ENCODE measurements at places on chromosomes 12 and 14.

DNA sequence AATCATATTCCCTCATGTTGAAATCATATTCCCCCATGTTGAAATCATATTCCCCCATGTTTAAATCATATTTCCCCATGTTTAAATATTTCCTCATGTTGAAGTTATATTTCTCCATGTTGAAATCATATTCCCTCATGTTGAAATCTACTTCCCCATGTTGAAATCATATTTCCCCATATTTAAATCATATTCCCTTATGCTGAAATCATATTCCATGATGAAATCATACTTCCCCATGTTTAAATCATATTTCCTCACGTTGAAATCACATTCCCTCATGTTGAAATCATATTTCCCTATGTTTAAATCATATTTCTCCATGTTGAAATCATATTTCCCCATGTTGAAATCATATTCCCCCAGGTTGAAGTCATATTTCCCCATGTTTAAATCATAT lies 34.6 kb upstream of the ADGRD1 start:
- DNase-seq = no peak

- DNase-seq = no peak
Measured at GRCh38 chr12:90024262-90024661, 315.6 kb upstream of the ATP2B1 start.

DNA sequence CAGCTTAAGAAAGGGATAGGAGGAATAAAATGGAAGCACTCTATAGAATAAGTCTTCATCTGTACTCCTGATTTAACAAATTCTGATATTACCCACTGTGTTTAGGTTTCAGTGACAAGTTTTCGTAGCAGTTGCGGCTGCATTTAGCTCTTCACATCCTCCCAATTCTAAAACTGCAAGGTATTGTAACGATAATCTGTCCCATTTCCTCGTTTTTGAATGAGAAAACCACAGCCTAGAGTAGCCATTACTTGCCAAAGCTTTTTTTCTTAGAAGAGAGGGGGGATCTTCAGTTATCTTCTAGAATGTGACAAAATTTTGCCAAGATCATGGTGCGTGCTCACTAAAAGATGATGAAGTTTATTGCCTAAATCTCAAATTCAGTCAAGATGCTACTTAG lies 155.8 kb downstream of the PDE3A start:
- no peak for DNase-seq

DNA sequence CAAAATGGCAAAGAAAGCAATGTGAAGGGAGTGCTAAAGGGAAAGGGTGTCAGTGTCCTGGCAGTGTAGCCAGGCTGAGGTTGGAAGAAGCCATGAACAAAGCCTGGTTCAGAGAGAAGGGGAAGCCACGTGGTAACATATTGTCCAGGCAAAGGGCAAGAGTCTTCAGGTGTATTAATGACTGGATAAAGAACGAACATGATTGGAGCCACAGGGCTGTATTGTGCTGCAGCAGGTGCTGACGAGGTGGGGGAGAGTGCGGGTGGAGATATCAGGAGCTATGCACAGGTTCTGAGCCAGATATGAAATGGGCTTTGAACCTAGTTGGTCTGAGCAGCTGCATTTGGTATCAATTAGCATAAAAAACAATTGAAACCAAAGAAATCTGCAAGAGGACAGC lies 18.6 kb upstream of the EMP1 start:
- no peak for DNase-seq

GRCh38 chr14:103302966-103303365 lies 31.1 kb upstream of the EIF5 start:
- DNase-seq = no peak

DNA sequence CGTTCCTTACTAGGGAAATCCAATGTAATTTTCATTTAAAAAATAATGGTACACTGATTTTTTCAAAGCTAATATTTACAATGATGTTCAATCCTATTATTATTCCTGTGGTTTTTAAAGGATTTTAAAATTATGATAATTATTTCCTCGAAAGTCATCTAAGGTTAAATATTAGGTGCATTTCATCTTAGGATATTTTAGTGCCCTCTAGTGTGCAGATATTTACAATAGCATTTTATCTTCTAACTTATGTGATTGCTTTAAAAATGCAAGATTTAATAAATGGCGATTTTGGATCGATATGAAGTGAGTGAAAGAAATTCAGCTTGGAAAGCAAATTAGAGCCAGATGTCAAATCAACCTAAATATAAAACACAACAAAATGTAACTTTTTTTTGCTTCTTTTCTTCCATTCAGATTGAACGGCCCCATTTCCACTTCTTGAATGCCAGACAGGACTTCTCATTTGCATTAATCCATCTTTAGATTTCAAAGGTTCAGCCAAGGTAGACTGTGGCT lies 293.5 kb downstream of the SLC6A15 start:
- DNase-seq = no peak

- DNase-seq = no peak
Measured at GRCh38 chr14:24785698-24786097, 151.7 kb upstream of the GZMB start.

DNA sequence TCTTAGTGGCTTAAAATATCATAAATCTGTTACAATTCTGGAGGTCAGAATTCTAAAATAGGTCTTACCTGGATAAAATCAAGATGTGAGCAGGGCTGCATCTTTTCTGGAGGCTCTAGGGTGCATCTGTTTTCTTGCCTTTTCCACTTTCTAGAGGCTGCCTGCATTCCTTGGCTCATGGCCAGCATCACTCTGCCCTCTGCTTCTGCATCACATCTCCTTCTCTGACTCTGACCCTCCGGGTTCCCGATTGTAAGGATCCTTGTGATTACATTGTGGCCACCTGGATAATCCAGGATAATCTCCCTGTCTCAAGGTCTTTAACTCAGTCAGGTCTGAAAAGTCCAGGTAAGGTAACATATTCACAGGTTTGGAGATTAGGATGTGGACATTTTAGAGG lies 11.0 kb upstream of the BMP4 start:
- DNase-seq = no peak

- no peak for DNase-seq
Measured at GRCh38 chr14:64792231-64792630, 87.5 kb downstream of the SPTB start.

DNA sequence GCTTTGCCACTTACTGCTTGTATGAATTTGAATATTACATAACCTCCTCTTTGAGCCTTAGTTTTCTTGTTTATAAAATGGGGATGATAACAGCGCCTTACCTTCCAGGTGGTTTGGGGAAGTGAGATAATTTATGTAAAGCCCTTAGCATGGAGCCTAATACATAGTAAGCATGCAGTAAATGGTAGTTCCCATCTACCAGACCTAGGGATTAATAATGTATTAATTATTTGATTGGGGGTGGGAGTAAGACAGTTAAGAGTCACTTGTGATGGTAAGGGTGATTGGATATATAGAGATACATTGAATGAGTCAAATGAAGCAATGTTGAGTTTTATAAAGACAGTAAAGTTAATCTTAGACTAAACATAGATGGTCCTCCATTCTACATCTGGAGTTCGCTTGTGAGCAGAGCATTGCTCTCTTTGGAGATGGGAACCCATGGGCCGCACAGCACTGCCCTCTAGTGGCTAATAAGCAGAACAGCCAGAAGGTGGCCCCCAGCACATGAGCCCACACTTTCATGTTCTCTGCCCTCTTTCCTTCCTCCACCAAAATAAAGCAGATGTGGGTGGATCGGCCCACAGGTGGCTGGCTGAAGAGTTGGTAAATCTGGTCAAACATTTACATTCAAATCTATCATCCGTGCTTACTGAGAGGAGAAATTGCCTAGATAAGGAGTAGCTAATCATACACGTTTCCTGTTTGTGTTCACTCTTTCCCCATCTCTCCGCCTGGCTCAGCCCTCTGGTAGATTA lies 26.5 kb upstream of the TAMALIN start:
- DNase-seq = peak; percentile 80

DNA sequence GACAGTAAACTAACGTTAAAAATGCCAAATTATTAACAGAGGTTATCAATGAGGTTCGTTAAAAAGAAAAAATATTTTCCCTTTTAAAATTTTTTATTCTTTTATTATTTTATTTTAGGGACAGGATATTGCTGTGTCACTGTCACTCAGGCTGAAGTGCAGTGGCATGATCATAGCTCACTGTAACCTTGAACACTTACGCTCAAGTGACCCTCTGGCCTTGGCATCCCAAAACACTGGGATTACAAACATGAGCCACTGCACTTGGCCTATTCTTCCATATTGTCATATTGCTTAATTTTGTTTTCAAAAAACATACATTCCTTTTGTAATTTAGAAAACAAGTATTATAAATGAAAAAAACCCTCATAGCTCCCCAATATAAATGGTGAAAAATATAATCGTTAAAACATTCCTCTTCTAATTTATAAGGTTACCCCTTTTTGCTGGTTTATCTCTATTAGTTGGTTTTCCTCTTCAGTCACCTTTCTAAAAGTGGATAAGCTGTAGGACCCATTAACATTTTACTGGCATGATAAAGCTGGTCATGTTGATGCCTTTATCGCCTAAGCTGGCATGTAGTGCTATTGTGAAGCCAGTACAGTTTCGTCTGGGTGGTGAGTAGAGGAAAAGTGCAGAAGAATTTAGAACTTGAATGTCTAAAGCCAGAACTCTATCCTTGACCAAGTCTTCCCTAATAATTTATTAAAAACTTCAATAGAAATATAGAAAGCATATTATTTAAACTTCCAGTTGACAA lies 27.6 kb downstream of the PDE3A start:
- no peak for DNase-seq

- DNase-seq = no peak
Measured at GRCh38 chr14:39229222-39229543, 4.5 kb upstream of the MIA2 start.

- no peak for DNase-seq
Measured at GRCh38 chr14:74980398-74980730, 22.4 kb upstream of the EIF2B2 start.

GRCh38 chr12:53222170-53222721 lies 9.8 kb downstream of the RARG start:
- DNase-seq = no peak

- no peak for DNase-seq
Measured at GRCh38 chr12:31586728-31587127, 4.2 kb downstream of the DENND5B start.

GRCh38 chr12:128170181-128170580 lies 96.8 kb upstream of the TMEM132C start:
- no peak for DNase-seq

DNA sequence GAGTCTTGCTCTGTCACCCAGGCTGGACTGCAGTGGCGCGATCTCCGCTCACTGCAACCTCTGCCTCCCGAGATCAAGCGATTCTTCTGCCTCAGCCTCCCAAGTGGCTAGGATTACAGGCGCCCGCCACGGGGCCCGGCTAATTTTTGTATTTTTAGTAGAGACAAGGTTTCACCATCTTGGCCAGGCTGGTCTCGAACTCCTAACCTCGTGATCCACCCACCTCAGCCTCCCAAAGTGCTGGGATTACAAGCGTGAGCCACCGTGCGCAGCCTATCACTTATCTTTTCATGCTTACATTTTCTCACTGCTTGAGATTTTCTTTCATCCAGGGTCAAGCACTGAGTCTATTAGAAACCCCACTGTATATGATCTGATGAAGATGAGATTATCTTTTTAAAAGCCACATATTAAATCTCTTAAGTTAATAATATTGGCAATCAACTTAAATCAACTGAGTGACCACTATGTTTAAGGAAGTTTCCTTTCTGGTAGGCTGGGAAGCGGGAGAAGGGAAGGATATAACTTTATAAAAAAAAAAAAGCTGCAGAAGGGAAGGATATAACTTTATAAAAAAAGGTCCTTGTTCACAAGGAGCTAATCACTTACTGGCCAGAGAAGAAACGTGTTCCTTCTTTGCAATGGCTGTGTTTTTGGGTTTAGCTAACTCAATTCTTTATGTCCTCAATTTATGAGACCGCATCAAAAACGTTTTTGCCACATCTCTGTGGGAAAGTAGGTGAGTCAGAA lies 1.3 kb upstream of the MDM2 start:
- no peak for DNase-seq

DNA sequence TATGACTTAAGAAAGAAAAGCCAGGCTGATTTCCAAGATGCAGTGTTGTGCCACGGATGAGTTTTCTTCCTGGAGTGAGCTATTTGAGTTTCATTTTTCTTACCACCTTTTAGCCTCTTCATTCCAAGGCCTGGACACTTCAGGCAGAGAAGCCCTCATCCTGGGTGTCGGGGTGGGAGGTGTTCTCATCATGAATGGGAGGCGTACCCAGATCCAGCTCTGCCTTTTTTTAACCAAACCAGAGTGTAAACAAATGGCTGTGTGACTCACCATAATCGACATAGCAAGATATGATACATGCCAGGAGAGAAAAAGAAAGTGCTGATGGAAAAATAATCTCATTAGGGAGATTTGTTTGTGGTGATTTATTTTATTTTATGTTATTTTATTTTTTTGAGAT lies 79.9 kb downstream of the ARF6 start:
- no peak for DNase-seq

DNA sequence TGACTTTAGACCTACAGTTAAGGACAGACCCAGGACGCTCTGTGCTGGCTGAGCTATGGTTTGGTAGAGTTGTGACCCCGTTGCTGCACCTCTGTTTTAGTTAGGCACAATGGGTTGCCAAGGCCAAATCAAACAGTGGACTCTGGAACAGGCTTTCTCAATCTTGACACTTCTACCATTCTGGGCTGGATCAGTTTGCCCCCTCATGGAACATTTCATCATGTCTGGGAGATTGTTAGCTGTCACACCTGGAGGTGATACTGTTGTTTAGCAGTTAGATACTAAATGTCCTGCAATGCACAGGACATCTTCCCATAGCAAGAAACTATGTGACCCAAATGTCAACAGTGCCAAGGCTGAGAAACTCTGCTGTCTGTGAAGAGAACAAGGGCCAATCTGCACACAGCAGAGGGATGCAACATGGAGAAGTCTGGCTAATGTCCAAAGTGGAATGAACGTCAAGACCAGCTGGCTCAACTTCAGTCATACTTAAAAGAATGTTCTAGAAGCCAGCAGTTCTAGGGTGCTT lies 65.6 kb upstream of the DICER1 start:
- DNase-seq = no peak

- DNase-seq = no peak
Measured at GRCh38 chr12:98403936-98404335, 111.5 kb upstream of the TMPO start.

DNA sequence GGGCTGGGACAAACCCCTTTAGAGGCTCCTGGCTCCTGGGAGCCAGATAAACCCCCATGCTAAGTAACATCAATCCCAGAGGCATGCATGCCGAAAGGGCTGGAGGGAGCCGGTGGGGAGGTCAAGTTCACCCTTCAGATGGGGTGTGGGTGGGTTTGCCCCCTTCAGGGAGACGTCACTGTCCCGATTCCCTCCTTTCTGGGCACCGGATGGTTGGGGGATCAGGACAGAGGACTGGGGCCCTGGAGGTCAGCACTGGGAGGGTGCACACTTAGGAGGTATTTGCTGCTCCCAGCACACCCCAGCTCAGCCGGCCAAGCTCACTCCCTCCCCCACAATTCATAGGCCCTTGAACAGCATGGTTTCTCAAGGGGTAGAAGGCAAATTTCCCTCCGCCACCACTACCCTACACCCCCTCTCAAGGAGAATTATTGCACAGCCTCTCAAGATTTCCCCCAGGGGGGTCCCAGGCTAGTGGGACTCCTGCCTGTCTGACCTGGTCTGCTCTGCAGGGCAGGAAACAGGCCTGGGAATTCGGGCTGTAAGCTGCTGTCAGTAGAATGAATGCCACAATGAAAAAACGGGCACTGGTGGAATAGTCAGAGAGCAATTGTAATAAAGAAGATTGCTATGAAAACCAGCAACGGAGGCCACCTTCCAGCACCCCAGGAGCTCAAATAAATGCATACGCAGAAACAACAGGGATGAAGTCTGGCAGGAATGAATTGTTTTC lies 63.5 kb downstream of the GALNT16 start:
- DNase-seq = peak; percentile 47

GRCh38 chr12:120259418-120260202 lies 5.9 kb downstream of the PXN start:
- no peak for DNase-seq

GRCh38 chr12:31298922-31299321 lies 27.0 kb downstream of the SINHCAF start:
- no peak for DNase-seq

All from sciatic nerve (tissue), 2 donors.